GM12892 (cell line): ENCODE measurements at places on chromosomes 1 and 21.

DNA sequence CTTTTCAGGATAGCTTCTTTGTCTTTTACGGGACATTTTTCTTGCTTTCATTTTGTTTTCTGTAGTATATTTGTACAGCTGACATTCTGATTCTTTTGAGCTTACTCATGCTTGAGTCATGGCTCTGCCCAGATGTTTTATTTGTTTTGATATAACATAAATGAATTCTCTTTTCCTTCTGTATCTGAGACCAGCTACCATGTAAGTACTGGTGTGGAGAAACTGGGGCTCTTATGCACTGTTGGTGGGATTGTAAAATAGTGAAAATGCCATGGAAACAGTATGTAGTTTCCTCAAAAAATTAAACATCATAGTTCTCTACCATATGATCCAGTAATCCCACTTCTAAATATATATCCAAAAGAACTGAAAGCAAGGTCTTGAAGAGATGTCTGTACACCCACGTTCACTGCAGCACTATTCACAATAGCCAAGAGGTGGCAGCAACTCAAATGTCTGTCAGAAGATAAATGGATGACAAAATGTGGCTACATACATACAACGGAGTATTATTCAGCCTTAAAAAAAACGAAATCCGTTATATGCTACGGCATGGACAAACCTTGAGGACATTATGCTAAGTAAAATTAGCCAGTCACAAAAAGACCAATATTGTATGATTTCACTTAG lies 61.4 kb downstream of the EIF2B3 start:
- no peak for DNase-seq

DNA sequence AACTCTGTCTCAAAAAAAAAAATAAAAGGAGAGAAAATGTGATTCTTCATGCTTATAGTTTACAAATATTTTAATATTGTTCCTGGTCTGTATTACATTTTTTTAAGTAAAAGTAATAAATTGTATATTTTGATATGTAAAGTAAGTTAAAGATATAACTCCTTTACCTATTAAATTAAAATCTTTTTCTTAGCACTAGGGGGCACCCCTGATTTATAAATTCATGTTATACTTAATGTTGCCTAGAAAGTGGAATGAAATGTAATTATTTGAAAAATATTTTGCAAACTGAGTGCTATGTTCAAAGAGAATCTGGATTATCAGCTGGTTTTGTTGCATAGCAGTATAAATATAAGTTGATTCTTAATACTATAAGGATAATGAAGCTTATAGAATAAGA lies 49.2 kb downstream of the RALGPS2 start:
- no peak for DNase-seq

DNA sequence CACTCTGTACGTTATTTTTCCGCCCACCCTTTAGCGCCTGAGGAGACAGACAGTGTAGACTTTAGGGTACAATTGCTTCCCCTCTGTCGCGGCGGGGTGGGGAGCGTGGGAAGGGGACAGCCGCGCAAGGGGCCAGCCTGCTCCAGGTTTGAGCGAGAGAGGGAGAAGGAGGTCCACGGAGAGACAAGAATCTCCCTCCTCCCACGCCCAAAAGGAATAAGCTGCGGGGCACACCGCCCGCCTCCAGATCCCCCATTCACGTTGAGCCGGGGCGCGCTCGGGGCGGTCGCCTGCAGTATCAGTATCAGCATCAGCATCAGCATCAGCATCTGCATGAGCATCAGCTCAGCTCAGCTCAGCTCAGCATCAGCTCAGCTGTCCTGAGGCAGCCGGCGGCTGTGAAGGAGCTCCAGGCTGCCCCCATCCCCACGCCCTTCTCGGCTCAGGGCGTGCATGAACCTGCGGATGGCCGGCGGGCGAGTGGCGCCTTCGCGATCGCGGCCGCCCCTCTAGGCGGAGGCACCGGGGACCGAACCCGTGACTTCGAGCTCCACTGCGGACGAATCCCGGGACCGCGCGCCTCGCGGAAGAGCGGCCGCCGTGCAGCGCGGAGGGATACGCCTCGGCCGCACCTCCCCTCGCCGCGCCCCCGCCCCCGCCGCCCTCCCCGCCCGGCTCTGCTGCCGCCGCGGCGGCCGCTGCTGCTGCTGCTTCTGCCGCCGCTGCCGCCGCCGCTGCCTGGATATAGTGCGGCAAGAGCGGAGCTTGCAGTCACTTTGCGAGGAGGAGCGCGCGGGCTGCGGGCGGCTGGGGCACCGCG lies at the start of gene NCAM2:
Gene NCAM2, plus strand, starts transcription at position 774 of the 820 bp plus-strand sequence.
- DNase-seq = no peak

- DNase-seq = no peak
Measured at GRCh38 chr1:55974714-55975441, 604.5 kb downstream of the PLPP3 start.

GRCh38 chr1:210374600-210374953 lies 45.9 kb downstream of the HHAT start:
- DNase-seq = no peak

DNA sequence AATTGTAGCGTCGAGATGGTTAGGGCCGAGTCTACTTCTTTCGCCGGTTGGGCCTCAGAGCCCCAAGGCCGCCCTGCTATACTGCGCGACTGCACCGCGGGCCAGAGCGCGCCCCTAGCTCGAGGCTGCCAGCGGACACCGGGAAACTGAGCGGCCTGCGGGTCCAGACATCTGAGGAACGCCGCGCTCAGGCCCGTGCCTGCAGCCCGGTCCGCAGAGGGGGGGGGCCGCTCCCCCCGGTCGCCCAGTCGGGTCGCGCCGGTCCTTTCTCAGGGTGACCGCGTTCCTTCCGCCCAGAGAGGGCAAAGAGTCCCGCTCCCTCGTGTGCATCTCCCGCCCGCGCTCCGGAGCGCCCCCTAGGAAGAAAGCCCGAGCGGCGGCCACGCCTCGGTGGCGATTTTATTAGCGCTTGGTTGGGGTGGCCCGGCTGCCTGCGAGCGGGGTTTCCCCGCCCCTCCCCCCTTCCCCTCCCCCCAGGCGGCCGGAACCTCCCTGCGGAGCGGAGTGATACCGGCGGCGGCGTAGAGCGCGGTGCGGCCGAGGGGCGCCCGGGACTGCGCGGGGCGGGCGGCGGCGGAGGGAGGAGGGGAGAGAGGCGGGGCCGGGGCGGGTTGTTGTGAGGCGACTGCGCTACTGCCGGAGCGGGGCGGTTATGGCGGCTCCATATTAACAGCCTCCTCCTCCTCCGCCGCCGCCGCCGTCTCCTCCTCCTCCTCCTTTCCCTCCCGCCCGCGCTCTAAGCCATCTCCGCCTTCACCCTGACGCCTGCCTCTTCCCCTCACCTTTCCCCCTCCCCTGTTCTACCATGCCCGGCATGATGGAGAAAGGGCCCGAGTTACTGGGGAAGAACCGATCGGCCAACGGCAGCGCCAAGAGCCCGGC lies at the start of gene RCOR3:
Gene RCOR3, plus strand, starts transcription at position 611 of the 882 bp plus-strand sequence. Its CDS starts 195 bp downstream, at position 806.
- DNase-seq = peak; percentile 72

DNA sequence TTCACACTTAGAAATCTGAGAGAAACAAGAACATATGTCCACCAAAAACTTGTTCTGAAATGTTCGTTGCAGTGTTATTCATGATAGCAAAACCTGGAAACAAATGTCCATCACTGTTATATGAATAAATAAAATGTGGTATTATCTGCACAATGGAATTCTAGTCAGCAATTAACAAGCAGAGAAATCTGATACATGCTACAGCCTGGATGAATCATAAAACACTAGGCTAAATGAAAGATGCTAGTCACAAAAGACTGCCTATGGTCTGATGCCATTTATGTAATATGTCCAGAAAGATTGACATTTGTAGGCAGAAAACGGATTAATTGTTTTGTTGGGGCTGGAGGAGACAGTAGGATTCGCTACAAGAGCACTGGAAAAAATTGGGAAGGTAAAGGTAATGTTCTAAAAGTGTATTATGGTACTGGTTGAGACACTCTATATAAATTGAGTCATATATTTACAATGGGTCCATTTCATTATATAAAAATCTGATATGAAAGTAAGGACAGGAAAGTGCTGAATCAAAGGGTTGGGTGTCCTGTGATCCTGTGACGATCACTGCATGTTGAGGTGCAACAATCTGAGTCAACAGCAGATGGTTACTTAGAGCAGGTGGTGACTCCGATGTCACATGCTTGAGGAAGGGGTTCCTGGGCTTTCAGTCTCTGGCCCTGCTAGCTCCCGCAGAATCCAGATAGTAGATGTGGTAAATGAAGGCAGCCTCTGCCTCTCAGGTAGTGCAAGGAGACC lies 102.1 kb upstream of the NBPF4 start:
- no peak for DNase-seq

- DNase-seq = no peak
Measured at GRCh38 chr1:166789286-166789685, 50.0 kb upstream of the POGK start.

GRCh38 chr1:35454616-35455015 lies 102.6 kb downstream of the KIAA0319L start:
- no peak for DNase-seq

GRCh38 chr1:202164271-202165037 lies 4.1 kb upstream of the PTPN7 start:
- DNase-seq = peak; percentile 74

GRCh38 chr1:175504875-175505555 lies 238.4 kb downstream of the TNR start:
- no peak for DNase-seq

DNA sequence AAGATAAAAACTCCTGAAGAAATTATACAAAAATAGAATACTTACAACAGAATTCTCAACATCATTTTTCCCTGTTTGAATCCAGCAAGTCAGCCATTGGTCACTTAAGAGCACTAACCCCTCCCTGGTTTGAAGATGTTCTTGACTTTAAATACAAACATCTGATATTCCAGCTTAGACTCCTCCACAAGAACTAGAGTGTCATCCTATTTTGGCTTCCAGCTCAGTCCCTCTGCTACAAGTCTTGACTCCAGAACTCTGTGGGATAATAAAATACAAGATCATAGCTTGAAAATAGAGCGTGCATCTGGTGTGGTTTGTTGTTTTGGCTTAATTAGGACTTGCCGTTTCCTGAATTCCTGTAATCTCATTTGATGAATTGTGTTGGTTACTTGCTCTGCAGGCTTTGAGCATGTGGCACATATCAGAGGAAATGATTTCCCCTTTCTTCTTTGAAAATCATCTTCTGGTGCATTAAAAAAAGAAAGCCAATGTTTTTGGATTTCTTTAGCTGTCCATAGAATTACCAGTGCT lies 63.7 kb upstream of the DPT start:
- DNase-seq = no peak

DNA sequence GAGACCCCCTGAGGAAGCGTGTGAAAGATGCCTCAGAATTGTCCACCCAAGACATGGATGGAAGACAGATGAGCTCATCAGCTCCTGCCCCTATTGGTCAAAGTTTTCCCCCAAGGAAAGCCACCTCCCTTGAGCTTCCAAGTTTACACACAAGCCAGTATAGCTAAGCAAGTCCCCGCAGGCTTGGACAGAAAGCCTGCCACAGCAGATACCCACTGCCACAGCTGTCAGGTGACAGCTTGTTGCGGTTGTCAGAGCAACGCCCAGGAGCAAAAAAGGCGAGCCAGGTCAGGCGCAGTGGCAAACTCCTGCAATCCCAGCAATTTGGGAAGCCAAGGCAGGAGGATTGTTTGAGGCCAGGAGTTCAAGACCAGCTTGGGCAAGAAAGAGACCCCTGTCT lies 60.9 kb upstream of the IFNAR2 start:
- DNase-seq = no peak

GRCh38 chr1:50416150-50416527 lies 7.1 kb downstream of the DMRTA2 start:
- DNase-seq = no peak

GRCh38 chr1:9239622-9240401 lies 5.2 kb downstream of the H6PD start:
- DNase-seq = peak; percentile 53

- no peak for DNase-seq
Measured at GRCh38 chr1:203366476-203366875, 15.6 kb upstream of the FMOD start.

DNA sequence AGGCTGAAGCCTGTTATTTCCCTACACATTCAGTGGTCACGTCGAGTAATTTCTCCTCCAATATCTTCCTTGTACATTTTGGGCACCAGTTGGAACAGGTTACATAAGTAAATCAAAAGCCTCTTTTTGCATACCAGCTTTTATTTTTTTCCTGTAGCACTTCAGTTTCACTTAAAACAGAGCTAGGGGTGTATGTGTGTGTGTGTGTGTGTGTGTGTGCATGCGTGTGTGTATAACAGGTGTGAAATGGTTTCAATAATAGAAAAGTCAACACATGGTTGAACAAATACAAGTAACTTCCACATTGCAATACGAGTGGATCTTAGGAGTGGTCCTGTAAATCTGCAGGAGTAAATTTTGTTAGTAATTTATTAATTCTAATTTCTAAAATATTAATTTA lies 3.0 kb upstream of the MAN1A2 start:
- DNase-seq = no peak

DNA sequence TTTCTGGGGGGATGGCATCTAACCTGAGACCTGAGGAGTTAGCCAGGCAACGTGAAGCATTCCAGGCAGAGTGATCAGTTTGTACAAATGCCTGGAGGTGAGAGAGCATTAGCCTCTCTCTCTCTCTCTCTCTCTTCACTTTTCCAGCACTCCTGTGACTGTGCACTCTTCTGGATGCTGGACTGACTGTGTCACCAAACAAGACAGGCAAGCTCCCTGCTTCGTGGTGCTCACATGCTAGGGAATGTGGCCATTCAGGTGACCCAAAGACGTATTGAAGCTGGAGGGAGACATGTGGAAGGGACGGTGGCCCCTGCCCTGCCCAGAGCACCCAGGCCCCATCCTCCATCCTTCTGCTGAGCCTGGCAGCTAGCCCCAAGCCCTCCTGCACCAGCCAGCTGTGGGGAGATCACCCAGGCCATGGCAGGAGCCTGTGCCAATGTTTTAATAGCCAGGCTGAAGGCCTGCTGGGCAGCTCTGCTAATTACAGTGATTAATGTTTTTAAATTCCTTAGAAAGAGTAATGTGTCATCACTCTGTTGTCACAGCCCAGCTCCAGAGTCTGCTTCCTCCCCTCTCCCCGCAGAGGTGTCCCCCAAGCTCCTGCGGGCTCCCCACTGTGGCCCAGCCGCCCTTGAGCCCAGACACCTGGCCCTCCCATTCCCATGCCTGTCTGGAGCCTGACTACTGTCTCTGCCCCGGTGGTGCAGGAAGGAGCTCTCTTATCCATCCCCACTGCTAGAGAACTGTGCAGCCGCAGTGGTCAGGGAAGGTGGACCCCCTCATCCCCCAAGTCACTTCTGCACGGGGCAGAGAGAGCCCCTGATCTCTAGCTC lies 48.9 kb downstream of the UBIAD1 start:
- no peak for DNase-seq

- DNase-seq = no peak
Measured at GRCh38 chr1:85321237-85321964, 45.0 kb upstream of the BCL10 start.

- DNase-seq = peak; percentile 90
Measured at GRCh38 chr1:153963030-153963849, at the start of gene SLC39A1. TSS of gene SLC39A1 (minus strand) at chr1:153963537. CDS start at chr1:153962715, 822 bp downstream.

- no peak for DNase-seq
Measured at GRCh38 chr1:156898161-156898566, 4.6 kb downstream of the PEAR1 start.
